ENCODE measurements at places on chromosomes 2 and 18. TPM values are rescaled to one million over a fixed set of nuclear protein-coding genes. Genes with fewer than 3 reads are reported as not detected.

MARCHF4 gene
- total RNA-seq = 2.5 TPM

PNKD gene
- total RNA-seq = 57.7 TPM

GRCh38 chr18:64180171-64180570 lies 31.3 kb upstream of the LINC00305 start:
- DNase-seq = no peak
- no peaks in the 10 kb centered on the region for H3K4me1 ChIP-seq
- no peaks in the 10 kb centered on the region for H3K36me3 ChIP-seq
- H3K4me3 ChIP-seq = no peak overlapping the region
- no peaks in the 10 kb centered on the region for H3K27me3 ChIP-seq
- no peak overlapping the region for H3K27ac ChIP-seq

GRCh38 chr2:176002688-176003210 lies 682 bp upstream of the LNPK start:
- no peaks in the 10 kb centered on the region for H3K27me3 ChIP-seq
- H3K4me3 ChIP-seq = peak overlapping the region; percentile 86
- H3K36me3 ChIP-seq = peaks cover 4% of the 10 kb centered on the region
- DNase-seq = no peak

Data from SJSA1 (cell line).